ENCODE measurements at places on chromosomes 7 and 10. TPM values are rescaled to one million over a fixed set of nuclear protein-coding genes. Genes with fewer than 3 reads are reported as not detected.

DNA sequence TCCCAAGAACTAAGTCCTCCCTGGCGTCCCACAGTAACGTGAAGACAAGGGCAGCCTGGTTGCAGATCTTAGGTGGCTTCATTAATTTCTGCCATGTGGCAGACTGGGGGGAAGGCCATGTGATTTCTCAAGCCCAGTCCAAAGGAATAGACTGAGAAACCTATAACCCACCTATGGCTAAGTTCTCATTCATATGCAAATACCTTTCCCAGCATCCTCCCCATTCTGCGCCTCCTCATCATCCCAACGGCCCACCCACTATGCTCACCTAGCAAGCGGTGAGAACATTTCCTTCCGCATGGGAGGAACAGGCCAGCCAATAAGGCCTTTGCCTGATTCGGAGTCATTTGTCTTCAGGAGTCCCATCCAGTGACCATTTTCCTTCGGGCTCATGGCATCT lies 8.2 kb upstream of the CLEC2L start:
- DNase-seq: no peak

C7orf57 gene
- 0.67 TPM for total RNA-seq

- DNase-seq: no peak
These were observed 41.0 kb downstream of the TSPAN15 start for GRCh38 chr10:69492091-69492745.

GRCh38 chr7:136102881-136103280 lies 125.7 kb upstream of the MTPN start:
- no peak for DNase-seq

ADK gene
- total RNA-seq: 87.9 TPM

- DNase-seq: no peak
These were observed 78.2 kb downstream of the ANKRD26 start for GRCh38 chr10:27022048-27022447.

SAMD9L gene
- total RNA-seq: 4.2 TPM

DNA sequence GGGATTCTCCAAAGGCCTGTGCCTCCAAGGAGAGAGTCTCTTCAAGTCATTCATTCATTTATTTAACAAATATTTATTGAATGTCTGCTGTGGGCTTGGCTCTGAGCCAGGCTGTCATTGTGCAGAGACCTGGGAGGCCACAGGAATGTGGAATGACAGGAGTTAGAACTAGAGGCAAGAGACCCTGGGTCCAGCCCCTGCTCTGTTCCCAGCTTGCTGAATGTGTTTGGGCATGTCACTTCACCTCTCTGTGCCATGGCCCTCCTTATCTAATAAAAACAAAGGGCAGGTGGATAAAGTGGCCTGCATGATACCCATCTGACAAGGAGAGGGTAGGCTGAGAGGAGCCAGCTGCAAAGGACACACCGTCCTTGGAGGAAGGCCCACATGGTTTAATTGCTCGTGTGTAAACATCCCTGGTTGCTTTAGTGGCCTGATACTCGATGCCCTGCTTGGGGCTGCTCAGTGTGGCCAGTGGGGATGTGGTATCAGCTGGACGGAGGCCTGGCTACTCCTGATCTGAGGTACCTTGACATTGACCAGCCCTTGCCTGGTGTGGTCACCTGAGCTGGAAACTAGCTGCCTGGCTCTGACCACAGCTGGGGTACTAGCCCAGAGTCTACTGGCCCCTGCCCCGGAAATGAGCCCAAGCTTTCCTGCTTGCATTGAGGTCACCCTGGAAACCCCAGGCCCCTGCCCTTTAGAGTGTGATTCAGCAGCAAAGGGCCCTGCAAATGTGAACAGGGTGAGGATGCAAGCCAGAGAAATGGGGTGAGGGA lies 116.2 kb downstream of the CDH23 start:
- DNase-seq: peak; percentile 59

- DNase-seq: no peak
These were observed 66.6 kb downstream of the ADARB2 start for GRCh38 chr10:1670541-1671365.

GRCh38 chr10:90911133-90912051 lies 9.5 kb downstream of the ANKRD1 start:
- peak; percentile 66 for DNase-seq

MUC12 gene
- under 0.01 TPM for total RNA-seq

DNA sequence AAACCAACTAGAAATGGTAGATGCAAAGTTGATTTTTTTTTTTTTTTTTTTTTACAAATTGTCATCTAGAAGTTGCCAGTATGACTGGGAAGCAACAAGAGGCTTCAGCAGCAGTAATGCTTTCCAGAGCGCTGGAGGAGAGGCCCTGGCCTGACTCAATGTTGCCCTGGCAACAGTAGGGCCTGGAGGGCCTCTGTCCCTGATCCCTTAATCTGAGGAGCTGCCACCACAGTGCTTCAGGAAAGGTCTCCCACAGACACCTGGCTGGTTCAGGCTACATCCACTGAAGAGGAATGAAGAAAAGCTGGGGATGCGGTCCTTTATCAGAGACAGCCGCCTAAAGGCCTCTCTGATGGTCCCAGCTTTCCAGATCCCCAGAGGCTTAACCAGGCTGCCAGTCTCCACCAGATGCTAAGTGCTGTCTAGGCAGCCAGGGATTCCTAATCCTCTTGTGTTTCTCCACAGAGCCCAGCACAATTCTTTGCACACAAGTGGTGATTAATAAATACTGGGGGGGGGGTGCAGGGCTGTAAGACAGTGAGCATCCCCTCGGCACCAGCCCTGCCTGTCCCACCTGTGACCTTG lies 33.7 kb downstream of the ZNF777 start:
- no peak for DNase-seq

SYT15 gene
- total RNA-seq: under 0.01 TPM

TBXAS1 gene
- total RNA-seq: 3.1 TPM

- DNase-seq: peak; percentile 85
These were observed 262.8 kb upstream of the KLF14 start for GRCh38 chr7:130996833-130997231.

ACHE gene
- total RNA-seq: 0.17 TPM

DNA sequence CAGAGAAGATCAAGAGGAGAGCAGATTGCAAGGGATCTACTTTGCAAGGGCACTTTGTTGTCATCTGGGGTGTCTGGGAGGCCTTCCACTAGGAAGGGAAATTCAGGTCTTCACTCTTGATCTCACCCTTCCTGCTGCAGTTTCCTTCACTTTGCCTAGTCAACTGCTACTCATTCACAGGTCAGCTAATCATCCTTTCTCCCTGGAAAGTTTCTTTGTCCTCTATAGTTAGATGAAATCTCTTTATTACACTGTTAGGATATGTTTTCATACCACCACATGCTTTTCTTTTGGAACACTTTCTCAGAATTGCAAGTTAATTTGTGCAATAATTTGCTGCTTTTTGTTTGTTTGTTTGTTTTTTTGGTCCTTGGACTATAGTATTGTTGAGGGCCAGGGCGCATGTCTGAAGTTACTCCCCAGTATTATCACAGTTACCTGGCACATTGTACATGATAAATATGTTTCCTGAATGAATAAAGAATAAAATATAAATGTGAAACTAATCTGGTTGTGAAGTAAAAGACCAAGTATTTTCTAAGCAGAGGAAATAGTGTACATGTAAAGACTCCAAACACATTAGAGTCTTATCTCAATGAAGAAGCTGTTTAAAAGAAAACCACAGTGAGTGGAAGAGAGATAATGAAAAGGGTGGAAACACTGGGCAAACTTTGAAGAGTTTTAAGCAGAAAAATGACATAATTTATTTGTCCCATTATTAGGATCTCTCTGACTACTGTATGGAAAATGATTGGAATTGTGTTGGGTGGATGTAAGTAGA lies 139.9 kb upstream of the DGKB start:
- no peak for DNase-seq

DNA sequence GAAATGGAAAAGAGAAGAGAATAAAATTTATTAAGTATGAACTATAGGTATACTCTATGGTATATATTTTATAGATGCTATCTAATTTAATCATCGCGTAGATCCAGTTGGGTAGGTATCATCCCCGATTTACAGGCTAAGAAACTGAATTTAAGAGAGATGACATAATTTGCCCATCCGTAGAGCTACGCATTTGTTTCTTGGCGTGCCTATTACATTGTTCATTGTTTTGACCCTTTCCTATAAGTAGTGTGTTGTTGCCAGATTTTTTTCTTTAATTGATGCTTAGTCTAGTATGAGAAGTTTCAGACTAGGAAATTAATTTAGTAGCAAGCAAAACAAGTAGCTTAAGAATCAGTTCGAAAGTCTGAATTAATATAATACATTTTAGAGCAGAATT lies 205.7 kb upstream of the NPSR1 start:
- DNase-seq: no peak

DNA sequence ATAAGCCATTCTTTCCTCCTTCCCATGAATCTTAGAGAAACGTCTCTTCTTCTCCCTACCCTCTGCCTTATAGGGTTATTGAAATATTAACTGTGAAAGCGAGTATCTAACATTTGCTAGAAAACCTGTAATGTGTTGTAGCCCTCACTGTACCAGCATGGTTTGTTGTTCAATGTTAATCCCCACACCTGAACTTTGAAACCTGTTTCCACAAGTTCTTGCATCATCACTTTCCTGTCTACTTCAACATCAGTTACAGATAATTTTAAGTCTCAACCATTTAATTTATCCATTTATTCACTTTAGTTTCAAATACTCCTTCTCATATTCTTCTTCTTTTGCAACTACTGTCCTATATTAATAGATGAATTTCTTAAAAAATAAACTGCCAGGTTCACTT lies 148.2 kb downstream of the ETV1 start:
- DNase-seq: no peak

DNA sequence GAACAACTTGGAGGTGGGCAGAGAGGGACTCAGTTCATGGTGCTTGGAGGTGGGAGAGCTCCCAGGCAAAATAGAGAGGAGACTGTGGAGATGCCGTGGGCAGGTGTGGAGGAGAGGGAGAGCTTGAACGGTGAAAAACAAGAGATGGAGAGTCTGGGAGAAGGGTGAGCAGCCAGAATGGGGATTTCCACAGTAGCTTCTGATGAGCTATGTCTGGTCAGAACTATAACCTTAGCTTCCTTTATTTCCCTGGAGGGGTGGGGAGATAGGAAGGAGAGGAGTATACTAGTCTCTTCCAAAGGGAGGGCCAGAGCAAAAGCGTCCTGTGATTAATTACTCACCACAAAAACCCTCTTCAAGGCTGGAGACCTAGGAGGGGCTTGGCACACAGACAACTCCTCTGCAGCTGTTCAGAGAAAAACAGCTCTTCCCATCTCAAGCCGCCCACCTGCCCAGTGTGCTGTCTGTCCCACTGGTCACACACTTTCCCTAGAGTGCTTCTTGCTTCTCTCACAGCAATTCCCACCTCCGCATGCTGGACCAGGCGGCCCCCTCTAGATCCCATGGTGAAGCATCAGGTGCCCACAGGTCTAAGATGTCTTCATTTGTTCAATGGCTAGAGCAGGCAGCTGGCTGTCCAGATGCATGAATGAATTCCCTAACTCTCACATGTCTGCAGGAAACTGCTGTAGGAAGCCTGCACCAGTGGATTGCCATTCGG lies 41.9 kb downstream of the TAS2R41 start:
- peak; percentile 51 for DNase-seq

Data from mammary epithelial cell (primary cell).